Endodermal cell (in vitro differentiated cells): ENCODE measurements at places on chromosomes 2 and 18.

DNA sequence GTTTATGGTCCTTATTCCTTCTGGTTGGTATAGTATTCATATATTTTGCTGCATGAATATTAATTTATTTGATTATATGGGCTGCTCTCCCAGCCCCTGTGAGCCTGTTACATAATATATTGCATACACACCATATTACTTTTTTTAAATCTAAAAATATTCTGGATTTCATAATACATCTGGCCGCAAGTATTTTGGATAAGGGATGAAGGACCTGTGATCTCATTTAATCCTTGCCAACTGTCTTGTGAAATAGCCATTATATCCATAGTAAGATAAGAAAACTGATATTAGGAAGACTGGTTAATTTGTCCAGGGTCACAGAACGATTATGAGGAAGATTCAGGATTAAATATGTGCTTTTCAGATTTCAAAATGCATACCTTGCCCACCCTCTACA, 433.6 kb downstream of the LPIN1 start:
- DNase-seq: no peak

DNA sequence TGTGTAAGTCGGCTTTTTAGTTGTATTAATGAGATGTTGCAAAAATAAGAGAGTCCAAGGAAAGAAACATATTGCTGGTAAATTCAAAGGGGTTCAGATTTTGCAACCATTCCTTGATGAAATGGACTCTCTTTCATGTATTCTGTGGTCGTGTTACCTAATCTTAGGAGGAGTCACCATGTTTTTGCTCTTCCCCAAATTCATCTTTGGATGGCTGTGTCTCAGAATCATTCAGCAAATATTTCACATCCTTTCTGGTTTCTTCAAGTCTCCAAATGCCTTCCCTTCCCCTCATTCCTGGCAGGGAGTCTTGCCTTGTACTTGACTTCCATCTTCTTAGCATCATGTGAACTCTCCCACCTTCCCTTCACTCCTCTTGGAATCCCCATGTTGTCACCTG, 66.1 kb downstream of the PTPRM start:
- no peak for DNase-seq

DNA sequence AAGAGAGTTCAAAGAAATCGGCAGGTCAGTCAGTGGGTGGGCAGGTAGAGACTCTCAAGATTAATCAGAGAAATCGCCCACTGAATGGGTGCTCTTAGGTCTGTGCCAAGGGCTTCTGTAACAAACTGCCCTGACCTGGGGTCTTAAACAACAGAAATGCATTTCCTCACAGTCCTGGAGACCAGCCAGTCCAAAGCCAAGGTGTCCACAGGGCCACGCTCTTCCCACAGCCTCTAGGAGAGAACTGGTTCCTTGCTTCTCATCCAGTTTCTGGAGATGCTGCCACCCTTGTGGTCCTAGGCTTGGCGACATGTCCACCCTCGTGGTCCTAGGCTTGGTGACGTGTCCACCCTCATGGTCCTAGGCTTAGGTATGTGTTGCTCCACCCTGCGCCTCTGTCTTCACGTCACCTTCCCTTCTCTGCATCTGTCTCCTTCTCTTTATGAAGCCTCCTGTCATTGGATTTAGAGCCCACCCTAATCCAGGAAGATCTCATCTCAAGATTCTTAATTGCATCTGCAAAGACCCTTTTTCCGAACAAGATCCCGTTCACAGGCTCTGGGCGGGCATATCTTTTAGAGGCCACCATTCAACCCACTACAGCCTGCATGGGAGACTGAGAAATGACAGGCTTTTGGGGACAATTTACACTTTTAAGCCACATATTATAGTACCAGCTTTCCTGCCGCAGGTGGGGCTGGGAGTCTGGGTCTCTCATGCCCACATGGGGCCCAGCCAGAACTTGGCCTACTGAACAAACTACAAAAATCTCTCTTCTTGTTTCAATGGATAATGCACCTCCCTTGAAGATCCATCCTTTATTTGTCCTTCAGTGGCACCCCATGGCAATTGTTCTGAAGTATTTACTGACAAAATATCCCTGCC, 161.3 kb downstream of the ASB1 start:
- no peak for DNase-seq

DNA sequence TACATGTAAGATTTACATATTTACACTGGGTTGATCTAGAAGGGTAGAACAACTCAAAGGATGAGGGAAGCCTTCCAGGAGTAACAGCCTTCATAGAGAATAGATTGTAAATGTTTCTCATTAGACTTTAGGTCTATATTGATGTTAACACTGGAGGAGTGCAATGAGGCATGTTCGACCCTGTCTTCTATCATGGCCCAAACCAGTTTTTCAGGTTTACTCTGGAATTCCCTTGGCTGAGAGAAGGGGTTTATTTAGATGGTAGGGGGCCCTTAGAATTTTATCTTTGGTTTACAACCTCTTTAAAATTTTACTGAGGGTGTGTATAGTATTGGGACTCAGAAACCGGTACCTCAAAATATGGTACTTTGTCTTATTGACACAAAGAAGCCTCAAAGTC, 634.9 kb upstream of the PIK3C3 start:
- DNase-seq: no peak

DNA sequence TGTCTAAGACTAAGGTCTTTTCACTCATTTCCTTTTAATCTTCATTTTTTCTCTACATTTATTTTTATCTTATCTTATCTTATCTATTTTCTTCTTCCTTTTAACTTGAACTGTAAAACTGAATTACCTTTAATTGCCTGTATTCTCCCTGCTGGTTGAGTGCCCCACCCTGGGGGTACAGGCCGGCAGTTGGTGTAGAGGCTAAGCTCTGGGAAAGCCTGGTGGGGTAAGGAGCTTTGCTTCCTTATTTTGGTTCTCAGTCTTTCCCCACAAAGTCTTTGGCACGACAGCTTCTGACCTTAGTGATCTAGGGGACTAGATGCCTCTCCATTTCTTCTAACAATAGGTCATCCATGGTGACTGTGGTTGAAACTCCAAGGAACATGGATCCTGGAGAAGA, 26.8 kb upstream of the HAAO start:
- DNase-seq: no peak
